Suppressor macrophage treated with lipopolysaccharide for 4 hours (primary cell): ENCODE measurements at places on chromosomes 13 and 19.

- DNase-seq: no peak
These were observed 406.2 kb downstream of the LIG4 start for GRCh38 chr13:107809125-107809524.

GRCh38 chr19:33554821-33555220 lies 33.2 kb upstream of the PEPD start:
- no peak for DNase-seq

- no peak for DNase-seq
These were observed 99.9 kb downstream of the GNG7 start for GRCh38 chr19:2602391-2603181.

- DNase-seq: no peak
These were observed 78.5 kb upstream of the MTIF3 start for GRCh38 chr13:27528908-27529307.

DNA sequence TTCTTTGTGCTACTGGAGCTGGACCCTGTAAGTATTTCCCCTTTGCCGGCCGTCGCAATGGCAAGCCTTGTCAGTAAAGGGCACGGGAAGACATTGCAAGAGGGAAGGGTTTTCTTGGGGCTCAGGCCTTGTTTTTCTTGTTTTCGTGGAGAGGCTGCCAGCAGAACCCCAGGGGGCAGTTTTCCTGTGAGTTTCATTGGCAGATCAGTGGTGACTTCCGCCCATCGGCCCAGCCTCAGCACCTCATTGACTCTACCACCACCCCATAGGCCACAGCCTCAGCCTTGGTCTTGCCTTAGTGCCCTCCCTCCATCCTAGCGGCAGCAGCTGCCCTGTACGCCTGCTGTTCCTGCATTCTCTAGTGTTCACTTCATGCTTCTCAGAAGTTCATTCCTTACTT lies 61.5 kb downstream of the GJA3 start:
- DNase-seq: no peak

- no peak for DNase-seq
These were observed 391.8 kb downstream of the FGF9 start for GRCh38 chr13:22062478-22063205.
